ENCODE measurements at places on chromosomes 12 and 14.

GRCh38 chr14:92135269-92135668, 13.5 kb downstream of the CPSF2 start:
- no peak for DNase-seq

DNA sequence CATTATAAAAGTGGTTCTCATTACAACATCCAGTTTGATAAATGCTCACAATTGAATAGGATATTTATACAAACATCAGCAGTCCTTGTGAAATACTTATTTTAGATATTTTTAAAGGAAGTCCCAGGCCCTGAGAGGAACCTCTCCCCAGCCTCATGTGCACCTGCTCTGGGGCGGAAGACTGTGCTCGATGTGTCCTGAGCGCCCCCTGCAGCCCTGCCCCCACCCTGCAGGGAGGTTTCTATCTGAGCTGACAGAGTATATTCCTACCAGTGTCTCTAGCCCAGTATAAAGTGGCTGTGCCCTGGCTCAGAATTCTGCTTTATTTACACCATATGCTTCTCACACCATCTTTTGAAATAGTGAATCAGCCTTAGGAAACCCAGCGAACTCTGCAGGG, 1349.1 kb downstream of the TMEM121 start:
- DNase-seq = peak; percentile 66

DNA sequence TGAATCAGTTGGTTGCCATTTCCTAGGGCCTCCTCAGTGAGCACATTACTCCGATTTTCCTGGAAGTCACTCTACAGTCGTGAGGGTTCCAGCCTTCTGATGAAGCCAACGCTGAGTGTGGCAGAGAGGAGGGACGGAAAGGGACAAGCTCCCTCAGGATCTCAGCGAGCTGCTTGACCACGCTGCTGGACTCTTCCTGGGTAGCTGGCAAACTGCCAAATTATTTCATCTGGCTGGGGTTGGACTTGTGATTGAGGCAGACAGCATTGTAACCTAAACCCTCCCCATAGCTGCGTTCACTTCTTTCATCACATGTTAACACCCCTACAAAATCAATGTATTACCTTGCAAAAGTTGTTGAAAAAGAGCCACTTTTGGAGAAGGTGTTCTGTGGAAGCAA, 69.6 kb upstream of the CHST11 start:
- no peak for DNase-seq

- no peak for DNase-seq
Observed at GRCh38 chr12:58254463-58255100, 313.2 kb downstream of the ATP23 start.

DNA sequence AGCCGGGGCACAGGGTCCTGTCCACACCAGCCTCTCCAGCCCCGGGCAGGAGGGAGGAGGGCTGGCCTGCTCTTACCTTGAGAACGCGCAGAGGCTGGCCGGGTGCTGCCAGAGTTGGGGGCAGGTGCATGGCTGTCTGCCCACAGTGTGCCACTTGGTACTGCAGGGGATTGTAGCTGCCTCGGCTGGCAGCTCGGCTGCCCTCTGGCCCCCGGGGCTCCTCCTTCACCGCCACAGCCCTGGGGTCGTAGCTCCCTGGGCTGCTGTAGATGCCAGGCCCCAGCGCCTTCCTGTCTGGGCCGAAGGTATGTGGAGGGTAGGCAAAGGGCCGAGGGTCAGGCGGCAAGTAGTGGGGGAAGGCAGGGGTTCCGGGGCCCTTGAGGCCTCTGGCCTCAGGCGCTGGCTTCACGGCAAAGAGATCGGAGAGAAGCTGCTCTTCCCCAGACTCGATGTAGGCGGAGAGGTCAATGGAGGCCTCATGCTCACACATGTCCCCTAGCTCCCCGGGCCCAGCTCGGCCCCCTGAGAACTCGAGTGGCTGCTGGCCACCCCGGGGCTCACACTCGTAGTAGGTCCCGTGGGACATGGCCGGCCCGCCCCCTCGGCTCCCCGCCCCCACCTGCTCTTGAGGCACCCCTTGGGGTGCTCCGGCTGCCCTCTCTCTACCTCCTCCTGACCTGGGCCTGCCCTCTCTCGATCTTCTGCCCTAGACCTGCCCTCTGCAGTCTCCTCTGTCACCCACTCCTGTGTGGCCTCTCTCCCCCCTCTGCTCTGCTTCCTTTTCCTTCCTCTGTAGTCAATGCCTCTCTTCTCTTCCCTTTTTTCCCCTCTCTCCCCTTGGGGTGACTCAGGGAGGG, at the start of gene CEBPE:
CEBPE (minus strand) TSS at position 750 of the 857 bp plus-strand sequence; CDS start at position 586, 164 bp downstream.
- DNase-seq = no peak

DNA sequence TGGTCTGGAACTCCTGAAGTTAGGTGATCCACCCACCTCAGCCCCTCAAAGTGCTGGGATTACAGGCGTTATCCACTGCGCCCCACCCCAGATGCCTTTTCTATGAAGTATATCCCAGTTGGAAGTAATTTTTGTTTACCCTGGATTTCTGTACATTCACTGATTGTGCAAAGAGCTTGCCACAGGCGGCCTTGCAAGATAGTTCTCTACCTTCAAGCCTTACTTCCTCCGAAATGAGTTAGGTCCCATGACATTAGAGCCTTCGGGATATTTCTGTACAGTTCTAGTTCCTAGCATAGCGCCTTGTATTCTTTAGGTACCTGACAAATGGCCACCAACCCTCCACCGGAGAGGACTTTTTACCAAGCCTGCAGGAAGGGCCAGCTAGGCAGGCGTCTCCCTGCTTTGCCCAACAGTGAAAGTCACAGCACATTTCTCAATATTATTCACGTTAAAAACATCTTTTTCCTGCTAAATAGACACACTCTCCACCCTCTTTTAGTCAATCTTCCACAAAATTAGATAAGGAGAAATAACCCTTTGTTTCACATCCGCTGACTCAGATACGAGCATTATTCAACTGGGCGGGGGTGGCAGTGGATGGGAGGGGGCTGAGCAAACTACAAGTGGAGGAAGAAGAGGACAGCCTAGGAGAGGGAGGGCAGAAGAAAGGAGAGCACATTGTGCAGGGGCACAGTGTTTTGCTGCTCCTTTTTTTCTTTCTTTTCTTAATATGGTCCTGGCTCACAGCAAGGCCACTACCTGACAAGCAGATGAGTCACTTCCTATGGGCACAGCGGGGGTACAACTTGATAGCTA, 40.0 kb upstream of the CAPRIN2 start:
- DNase-seq = peak; percentile 64

GRCh38 chr12:101773650-101774162, 34.4 kb upstream of the SYCP3 start:
- DNase-seq = peak; percentile 76

DNA sequence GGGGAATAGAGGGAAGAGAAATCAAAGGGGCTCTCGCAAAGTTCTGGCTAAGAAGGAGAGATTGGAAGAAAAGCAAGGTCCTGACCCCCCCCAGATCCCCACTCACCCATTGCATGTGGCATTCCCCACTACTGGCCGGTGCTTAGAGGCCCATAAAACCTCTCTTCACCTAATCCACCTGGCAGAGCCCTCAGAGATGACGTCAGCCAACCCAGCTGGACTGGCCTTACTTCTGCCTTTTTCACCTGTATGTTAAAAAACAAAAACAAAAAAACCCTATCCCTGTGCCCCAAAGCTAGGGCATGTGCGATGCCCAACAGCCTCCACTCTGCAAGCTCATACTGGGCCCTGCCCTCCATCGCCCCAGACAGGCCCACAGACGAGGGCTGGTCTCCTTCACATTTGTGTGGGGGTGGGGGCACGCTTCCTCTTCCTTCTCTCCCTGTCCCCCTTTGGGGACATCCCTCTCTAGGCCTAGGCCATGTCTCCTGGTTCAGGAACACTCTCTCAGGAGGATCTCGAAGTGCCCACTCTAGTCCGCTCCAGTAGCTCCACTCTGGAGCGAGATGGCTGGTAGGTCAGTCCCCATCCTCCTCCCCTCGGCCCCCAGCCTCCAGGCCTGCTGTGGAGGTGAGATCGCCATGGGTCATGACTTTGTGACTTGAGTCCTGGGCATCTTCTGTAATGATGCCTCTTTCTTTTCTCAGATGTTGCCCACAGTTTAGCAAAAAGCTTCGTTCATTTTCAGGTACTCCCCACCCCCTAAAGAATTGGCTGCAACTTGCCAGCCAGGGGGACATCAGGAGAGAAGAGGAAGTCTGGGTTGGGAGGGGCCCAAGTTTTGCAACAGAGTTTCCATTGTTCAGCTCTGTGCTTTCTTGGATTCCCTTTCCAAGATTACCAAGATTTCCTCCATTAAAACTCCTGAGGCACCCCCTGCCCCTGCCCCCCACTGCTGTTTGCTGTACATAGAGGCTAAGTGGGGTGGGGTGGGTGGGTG, 37.0 kb downstream of the FIGNL2 start:
- DNase-seq = no peak

- DNase-seq = no peak
Observed at GRCh38 chr14:28220391-28220790, 546.2 kb upstream of the FOXG1 start.

DNA sequence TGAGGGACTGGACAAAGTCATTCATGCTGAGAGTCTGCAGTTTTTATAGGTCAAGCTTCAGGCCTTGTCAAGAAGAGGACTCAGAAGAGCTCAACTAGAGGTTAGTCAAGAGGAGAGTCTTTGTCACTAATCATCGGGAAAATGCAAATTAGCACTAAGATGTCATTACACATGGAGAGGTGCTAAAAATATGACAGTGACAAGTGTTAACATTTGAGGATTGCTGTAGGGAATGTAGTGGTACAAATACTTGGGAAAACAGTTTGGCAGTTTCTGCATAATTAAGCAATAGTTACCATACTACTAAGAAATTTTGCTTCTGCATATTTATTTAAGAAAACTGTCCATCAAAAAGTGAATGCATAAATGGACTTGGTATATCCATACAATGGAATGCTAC, 60.9 kb upstream of the CSRP2 start:
- DNase-seq = no peak

DNA sequence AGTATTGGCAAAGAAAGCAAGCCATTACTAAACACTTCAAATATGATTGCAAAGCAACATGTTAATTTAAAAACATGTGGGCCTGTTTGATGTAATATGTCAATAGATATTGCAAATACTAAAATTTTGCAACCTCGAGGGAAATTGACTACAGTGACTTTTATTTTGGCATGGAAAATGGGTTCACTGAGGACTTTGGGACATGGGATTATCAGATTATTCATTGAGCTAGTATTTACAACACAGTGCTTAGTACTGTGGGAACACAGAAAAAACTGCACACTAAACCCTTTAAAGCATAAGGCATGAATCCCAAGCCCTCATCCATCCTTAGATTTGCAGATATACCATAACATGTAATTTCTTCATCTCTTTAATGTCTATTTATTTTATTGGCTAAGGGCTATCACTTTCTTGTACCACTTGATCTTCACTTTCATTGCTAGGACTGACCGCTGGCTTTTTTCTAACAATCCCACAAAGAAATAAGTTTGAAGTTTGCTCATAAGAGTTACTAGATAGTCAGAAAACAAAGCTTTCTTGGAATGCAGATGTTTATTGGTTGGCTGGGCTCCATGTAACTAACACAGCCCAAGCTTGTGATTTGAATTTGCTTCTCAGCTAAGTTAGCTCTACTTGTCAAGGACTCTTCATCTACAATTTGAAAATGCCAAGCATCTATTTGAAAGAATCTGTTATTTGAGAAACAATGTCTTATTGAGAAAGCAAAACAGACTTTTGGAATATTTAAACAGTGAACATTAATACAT, 48.7 kb downstream of the PPFIBP1 start:
- no peak for DNase-seq

DNA sequence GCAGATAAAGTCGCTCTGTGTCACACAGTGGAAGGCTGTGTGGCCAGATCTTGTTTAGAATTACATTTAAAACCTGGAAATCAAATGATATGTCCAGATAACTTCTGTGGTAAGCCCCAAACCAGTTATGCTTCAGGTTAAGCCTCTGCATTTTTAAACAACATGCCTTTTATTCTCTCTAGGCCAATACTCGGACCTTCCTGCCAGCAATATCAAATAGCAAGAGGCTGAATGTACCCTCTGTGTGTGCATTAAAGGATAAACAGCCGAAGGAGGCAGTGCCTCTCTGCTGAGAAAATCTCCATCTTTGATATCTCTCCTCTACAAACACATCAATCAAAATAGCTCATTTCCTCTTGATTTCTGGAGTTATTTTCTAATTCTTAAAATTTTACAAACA, 67.1 kb upstream of the TMEM260 start:
- DNase-seq = no peak

DNA sequence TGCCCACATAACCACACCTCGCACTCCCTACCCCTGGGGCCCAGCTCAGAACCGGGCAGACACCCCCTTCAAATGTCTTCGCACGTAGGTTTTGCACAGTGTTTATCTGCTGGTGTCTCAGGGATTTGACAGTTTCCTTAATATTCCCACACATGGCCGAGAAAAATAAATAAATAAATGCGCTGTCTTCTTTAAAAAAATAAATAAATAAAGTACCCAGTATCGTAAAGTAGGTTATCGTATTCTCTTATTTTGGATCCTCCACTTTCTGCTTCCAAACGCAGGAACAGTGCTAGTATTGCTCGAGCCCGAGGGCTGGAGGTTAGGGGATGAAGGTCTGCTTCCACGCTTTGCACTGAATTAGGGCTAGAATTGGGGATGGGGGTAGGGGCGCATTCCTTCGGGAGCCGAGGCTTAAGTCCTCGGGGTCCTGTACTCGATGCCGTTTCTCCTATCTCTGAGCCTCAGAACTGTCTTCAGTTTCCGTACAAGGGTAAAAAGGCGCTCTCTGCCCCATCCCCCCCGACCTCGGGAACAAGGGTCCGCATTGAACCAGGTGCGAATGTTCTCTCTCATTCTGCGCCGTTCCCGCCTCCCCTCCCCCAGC, 710 bp upstream of the FOS start:
- no peak for DNase-seq

GRCh38 chr14:22980672-22981089, 1.7 kb downstream of the AJUBA start:
- peak; percentile 44 for DNase-seq

GRCh38 chr12:12721814-12722434, 4.8 kb downstream of the CDKN1B start:
- DNase-seq = no peak

DNA sequence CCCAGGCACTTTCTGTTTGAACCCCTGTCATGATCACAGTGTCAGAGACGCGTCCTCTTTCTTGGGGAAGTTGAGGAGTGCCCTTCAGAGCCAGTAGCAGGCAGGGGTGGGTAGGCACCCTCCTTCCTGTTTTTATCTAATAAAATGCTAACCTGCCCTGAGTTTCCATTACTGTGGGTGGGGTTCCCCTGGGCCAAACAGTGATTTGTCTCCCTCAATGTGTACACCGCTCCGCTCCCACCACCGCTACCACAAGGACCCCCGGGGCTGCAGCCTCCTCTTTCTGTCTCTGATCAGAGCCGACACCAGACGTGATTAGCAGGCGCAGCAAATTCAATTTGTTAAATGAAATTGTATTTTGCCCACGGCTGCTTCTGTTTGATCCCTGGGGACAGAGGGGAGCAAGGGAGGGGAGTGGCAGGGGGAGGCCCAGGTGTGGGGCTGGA, 5.1 kb downstream of the SHMT2 start:
- DNase-seq = peak; percentile 22

Measured in stimulated activated CD8-positive, alpha-beta memory T cell treated with anti-CD3 and anti-CD28 coated beads, Interleukin-4, amount 100 ng/mL, for 48 hours (primary cell).